ENCODE measurements at places on chromosomes 16 and 17.

- no peak for DNase-seq
These were observed 156.2 kb downstream of the PPM1E start for GRCh38 chr17:58911741-58912343.

GRCh38 chr16:83959656-83960434 lies 6.8 kb downstream of the OSGIN1 start:
- DNase-seq, result no peak

DNA sequence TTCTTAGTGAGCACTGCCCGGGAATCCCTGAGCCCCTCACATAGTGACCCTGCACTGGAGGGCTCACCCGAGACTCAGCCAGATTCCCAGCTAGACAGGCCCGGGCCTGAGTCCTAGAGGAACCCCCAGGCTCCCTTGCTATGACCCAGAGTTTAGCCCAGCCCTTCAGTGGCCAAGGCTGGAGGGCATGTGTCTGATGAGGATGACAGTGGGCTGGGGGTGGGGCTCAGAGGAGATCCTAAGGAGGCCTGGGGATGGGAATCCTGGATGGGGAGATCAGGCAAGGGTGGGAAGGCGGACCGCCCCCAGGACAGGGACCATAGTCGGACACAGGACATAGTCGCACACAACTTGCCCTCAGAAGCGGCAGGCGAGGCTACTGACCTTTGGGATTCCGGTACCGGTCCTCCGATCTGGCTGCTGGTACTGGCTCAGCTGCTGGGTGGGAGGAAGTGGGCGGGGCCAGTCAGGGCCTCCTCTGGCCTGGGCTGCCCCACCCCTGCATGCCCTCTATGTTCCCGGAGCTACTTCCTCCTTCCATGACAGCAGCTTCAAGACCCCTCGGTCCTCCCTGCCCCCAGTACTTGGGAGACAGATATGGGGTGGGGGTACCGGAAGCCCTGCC lies 1.1 kb downstream of the CD79B start:
- DNase-seq, result no peak

GRCh38 chr17:14061666-14062560 lies 7.4 kb upstream of the COX10 start:
- no peak for DNase-seq

GRCh38 chr17:74803388-74803930 lies 27.3 kb upstream of the NAT9 start:
- no peak for DNase-seq

DNA sequence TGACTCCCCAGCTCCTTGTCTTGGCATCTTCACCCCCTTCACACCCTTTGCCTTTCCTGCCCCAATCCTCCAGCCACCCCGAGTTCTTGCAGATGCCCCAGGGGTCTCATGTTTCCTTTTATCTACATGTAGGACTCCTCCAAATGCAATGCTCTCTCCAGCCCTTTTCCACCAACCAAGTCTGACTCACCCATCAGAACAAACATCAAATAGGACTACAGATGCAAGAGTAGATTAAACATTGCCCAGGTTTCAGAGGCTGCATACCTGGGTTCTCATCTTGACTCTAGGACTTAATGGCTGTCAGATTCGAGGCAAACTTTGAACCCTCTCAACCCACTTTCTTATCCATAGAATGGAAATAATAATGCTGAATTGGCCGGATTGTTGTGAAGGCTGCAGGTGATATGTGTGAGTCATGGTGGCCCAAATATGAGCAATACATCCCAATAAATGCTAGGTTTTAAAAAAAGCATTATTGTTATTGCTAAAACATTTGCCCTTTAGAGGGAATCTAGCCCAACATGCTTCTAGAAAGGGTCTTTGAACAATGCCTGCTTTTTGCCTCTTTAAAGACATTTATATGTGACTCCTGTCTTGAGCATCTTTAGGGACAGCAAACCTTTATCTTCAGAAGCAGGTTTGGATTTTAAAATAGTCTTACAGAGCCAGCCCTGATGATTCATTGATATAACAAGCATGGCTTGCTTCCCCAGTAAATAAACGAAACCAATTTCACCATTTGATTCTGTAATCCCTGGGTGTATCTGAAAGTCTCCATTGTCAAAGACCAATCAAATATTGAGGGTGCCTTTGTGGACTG lies 310.1 kb downstream of the FOXL1 start:
- DNase-seq, result no peak
